ENCODE measurements at places on chromosomes 3 and 15.

DNA sequence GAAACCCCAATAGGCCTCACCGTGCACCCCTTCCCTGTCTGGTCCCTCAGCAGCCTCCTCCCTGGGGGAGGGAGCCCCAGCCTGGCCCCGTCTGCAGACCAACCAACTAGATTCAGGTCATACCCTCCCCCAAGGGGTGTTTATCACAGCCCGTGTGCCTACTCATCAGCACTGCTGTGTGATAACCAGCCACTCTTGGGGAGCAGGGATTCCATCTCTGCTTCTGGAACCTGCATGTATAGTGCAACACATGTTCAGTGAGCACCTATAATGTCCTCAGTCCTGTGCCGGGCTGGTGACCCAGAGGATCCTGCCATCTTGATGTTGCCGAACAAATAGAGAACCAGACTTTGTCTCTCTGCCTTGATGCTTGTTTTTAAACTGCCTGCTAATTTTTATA is 6.6 kb upstream of the SLCO2A1 start:
- DNase-seq = no peak

DNA sequence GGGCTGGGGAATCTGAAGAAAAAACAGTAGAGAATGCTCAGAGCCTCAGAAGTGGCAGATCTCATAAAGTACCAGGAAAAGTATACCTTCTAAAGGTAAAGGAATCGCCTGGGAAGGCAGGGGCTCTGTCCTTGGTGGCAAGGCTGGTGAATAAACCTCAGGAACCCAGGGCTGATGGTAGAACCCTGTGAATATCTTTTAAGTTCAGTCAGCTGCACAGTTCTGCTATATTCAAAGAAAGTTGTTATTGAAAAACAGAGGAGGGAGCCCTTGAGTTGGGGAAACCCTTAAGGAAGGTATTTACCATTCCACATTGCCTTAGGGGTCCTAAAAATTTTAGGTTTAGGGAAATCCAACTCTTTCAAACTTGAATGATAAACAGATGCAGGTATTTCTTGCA is 31.2 kb downstream of the ZPLD1 start:
- DNase-seq = no peak

- no peak for DNase-seq
Measured at GRCh38 chr3:179149951-179150350, 1.8 kb downstream of the PIK3CA start.

DNA sequence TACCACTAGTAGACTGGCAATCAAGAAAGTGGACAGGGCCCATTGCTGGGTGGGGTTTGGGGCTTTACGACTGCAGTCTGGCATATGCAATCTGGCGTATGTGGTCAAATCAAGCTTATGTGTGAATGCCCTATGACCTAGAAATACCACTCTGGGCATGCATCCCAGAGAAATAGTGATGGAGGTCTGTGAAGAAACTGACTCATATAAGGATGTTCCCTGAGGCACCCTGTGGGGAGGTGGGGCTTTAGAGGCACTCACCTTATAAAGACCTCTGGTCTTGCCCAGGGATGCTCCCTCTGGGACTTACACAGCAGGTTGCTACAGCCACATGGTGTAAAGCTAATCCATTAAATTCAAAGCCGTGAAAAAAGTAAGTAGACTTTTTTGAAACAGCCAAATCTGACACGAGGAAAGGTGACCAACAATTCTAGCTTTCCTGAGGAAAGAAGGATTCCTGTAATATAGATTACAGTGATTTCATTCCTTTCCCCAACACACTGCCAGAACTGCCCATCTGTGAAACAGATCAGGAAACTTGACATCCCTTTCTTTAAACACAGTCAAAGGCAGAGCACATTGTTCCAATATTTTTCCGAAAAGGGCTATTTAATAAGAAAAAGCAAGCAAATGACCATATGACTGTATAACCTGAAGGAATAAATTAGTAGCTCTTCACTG is 13.6 kb downstream of the RARRES1 start:
- DNase-seq = no peak

GRCh38 chr15:63384906-63385305 is 3.3 kb upstream of the CA12 start:
- DNase-seq = peak; percentile 70

GRCh38 chr15:83446904-83447709 is at the start of gene SH3GL3:
Gene SH3GL3 (plus strand): TSS chr15:83447341. CDS start chr15:83447534, 193 bp downstream.
- DNase-seq = peak; percentile 49

GRCh38 chr3:21433751-21434150 is 317.3 kb downstream of the ZNF385D start:
- DNase-seq = no peak

DNA sequence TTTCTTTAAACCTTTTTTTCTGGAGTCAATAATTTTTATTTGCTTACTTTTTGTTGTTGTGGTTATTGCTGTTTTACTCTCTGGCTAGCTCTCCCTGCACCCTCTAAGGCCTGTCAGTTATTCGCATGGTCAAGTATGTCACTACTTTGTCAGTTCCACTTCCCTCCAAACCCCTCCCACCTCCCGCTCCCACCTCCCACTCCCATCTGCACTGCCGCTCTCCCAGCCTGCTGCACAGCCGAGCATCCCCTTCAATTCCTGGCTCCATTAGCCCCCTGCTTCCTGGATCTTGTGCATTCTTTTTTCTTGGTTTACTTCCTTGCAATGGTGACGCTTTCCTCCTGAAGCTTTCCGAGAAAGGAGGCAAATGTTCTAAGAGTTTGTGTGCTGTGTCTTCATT is 218.0 kb downstream of the XXYLT1 start:
- peak; percentile 32 for DNase-seq

DNA sequence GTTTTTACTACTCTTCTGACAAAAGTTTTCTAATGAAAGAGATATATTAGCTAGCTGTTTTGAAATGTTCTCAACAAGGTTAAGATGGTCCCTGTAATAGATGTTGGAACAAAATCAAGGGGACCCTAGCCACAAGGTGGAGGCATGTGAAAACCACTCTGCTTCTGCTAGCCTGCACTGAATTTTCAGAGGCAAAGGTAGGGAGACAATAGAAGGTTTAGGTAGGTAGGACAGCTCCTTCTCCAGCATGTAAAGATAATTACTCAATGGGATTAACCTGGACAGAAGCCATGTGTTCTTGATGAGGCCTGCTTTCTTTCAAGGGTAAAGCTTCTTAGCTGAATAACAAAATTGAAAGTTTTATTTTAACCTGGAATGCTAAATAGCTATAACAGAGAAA is 333.5 kb downstream of the LSAMP start:
- DNase-seq = no peak

- peak; percentile 46 for DNase-seq
Measured at GRCh38 chr3:15051531-15051930, 13.6 kb downstream of the MRPS25 start.

DNA sequence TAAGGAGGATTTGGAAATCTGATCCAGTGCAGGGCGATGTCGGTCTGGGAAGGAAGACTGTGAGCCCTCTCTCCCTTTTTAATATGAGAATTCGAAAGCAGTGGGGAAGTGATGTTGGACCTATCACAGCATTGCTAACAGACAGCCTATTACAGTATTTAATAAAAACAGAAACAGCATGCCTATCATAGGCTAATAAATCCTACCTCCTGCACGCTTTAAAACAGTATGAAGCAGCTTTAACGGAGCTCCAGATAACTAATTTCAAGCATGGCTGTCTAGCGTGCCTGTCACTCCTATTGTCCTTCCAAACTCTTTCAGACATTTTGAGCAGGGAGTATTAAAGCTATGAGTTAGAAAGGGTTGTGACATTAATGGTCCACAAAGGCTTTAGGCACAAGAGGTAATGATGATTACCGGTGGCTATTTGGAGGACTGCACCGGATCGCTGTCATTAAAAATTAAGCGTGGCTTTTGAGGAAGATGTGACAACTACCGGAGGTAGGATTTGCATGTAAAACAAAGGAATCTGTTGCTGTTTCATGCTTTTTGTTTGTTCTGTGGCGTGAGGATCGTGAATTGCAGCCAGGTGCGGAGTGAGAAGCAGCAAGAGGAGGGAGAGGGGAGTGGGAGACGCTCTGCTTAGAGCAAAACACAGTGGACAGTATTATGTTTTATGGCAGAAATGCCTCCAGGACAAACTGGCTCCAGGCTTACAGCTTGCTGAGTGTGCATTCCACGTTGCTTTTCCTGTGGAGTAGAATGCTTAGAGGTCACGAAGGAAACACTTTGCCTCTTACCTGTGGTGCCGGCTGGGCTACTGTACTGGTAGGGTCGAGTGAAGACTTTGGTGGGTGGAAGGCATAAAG is at the start of gene KCNMB2:
Gene KCNMB2 (plus strand): TSS at position 226 of the 869 bp plus-strand sequence.
- DNase-seq = no peak

GRCh38 chr15:62068071-62068809 is 1.5 kb downstream of the C2CD4A start:
- peak; percentile 65 for DNase-seq

DNA sequence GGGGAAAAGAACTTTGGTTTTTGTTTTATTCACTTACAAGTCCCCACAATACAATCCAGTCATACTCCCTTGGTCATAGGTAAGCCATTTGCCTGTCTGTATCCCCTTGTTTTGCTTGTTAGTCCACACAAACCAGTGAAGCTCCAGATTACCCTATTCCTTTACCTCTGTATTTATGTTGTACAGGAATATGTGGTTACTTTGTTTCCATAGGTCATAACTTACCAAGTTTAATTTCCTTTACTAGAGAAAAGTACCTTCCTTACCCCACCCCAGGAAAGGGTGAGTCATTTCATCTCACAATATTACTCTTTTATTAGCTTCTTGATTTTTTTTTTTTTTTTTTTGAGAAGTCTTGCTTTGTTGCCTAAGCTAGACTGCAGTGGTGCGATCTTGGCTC is 113.4 kb upstream of the LRRFIP2 start:
- DNase-seq = peak; percentile 5

DNA sequence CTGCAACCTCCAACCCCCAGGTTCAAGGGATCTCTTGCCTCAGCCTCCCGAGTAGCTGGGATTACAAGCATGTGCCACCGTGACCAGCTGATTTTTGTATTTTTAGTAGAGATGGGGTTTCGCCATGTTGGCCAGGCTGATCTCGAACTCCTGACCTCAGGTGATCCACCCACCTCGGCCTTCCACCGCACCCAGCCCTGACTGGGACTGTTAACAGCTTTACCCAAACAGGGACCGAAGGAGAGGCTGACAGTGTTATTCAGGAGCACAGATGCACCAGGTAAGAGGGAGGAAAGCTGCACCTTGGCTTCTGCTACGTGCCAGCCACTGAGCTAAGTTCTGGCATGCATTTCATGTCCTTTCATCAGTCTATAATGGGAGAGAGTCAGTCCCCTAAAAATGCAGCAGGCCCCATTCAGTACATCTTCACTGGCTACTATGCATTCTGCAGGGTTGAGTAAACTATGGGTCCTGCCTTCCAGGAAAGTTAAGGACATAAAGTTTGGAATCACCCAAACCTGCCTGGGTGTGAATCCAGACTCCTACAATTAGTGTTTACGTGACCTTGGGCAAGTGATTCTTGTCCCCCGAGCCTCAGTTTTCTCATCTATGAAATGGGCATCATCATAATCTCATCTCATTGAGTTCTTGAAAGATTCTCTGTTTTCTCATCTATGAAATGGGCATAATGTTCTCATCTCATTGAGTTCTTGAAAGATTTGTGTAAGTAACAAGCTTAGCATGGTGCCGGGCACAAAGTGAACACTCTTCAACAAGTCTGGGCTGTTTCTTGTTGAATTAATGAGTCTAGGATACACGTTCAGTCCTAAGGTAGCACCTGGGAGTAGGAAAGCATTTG is 82.2 kb downstream of the CPN2 start:
- DNase-seq = no peak

DNA sequence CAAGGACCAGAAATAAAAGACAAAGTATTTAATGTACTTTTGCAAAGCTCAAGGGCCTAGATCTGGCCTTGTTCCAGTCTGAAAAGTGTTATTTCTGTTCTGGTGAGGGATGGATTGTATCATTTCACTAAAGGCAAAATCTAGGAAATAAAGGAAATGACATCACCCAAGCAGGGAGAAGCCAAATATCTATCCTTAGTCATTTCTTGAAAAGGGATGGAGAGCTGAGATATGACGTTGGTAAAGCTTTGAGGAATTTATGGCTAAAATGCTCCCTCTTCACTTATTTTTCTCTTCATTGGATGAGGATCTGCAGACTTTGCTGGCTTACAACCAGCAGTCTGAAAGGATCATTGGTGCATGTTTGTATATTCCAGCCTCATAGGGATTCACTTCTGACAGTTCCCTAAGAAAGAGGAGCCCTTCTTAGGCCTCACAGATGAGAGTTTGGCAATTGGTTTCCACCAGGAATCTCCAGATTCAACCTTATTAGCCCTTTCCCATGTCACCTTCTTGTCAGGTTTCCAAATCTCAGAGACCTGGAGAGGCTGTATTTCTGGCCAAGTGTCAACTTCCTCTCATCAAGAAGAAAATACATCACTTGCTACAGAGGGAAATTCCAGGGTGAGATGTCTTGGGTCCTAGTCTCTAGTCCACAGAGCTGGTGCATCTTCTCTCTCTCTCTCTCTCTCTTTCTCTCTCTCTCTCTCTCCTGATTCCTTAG is 93.7 kb upstream of the BOC start:
- DNase-seq = no peak

DNA sequence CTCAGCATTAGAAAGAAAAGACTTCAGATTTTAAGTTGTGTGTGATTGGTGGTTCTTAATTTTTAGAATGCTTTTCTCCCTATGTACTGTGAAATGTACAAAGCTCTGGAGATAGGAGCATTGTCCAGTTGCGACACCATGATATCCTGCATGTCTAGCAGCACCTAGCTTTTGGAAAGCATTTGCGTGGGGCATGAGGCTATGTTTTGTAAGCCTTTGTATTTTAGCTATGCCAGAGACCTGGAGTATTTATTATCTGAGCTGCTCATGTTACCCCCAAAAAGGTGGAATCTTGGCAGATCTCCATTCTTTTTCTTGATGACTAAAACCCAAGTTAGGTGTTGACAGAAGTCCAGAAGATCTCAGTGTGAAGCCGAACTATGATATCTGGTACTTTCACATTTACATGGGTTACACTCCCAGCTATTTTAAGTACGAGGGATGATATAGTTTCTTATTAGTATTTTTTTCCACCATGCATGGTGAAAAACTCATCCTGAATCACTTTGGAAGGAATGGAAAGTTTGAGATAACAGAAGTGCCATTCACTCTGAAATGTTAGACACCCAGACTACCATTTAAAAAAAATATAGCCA is 126.7 kb upstream of the SAMMSON start:
- DNase-seq = no peak

DNA sequence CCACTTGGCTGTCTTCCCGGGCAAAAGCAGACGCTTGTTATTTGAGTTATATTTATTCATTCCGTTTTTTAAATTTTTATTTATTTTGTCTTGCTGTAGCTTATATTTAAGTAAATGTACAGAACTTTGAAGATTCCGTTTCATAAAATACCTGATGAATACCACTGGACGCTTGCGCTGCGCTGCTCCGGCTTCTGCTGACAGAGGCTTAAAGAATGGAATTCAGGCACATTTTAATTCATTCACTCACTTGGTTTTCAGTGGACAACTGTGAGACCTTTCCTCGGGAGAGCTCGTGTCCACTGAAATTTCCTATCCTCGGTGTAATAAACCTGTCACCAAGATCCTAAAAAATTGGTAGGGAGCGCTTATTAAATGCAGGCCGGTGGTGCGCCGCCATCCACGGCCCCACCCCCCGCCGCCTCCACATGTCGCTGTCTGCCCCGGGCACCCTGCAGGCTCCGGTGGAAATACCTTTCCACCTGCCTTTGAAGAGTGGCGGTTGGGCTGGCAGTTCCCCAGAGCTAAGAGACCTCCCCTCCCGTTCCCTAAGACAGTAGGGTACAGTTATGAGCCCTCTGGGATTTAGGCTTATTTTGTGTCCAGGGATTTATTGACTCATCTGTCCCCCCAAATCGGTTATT is 62.5 kb upstream of the UBE2E1 start:
- no peak for DNase-seq
